AML-193 (cell line): ENCODE measurements at places on chromosomes 5 and 9.

- DNase-seq = no peak
Observed at GRCh38 chr5:55997742-55998351, 3.1 kb upstream of the IL6ST start.

- no peak for DNase-seq
Observed at GRCh38 chr9:19286634-19287188, 56.2 kb downstream of the DENND4C start.

DNA sequence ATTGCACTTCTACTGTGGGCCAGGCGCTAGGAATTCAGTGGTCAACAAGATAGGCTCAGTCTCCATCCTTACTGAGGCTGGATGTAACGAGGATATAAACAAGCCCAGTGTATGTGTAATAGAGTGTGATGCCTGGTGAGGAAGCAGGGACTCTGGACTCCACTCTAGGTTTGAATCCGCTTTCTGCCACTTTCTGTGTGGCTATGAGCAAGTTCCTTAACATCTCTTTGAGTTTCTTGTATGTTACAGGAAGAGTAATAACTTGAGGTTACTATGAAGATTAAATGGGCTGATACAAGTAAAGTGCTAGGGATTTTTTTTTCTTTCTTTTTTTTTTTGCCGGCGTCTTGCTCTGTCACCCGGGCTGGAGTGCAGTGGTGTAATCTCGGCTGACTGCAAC is 12.4 kb downstream of the DOCK2 start:
- DNase-seq = no peak

GRCh38 chr5:40507095-40507494 is 172.6 kb upstream of the PTGER4 start:
- peak; percentile 16 for DNase-seq

- no peak for DNase-seq
Observed at GRCh38 chr9:125861405-125862058, 114.4 kb downstream of the PBX3 start.

GRCh38 chr9:129720181-129720864 is 32.5 kb downstream of the PTGES start:
- no peak for DNase-seq

GRCh38 chr9:124617477-124618141 is 110.4 kb upstream of the NR5A1 start:
- DNase-seq = peak; percentile 67

- DNase-seq = no peak
Observed at GRCh38 chr5:153340738-153341137, 149.7 kb upstream of the GRIA1 start.

GRCh38 chr9:4615251-4615650 is 46.8 kb upstream of the PLPP6 start:
- DNase-seq = no peak

- DNase-seq = no peak
Observed at GRCh38 chr5:134449167-134449566, 37.5 kb upstream of the CDKN2AIPNL start.

GRCh38 chr9:117957267-117957666 is 253.1 kb downstream of the TLR4 start:
- DNase-seq = no peak

GRCh38 chr9:134178768-134179551 is 14.6 kb upstream of the RNU6ATAC start:
- DNase-seq = no peak

DNA sequence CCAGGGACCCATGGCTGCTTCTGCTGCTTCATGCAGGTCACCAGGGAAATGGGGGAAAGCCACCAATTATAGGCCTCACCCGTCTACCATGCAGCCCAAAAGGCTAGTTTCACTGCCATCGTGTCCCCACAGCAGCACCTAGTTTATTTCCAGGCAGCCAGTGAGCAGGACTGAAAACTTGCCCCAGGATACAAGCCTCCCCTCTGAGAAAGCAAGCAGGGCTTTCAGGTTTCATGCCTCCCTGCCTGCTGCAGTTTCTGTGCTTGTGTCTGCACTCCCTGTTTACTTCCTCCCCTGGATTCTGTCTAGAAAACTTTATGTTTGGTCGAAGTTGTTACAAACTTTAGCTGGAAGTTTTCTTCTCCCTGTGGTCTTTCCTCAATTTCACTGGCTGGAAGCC is 319.1 kb downstream of the ANXA1 start:
- DNase-seq = no peak

- DNase-seq = no peak
Observed at GRCh38 chr5:87156631-87157030, 111.1 kb upstream of the RASA1 start.

- DNase-seq = no peak
Observed at GRCh38 chr5:56350597-56351170, 117.6 kb upstream of the ANKRD55 start.

GRCh38 chr9:72294936-72295335 is 70.1 kb downstream of the ZFAND5 start:
- DNase-seq = no peak

DNA sequence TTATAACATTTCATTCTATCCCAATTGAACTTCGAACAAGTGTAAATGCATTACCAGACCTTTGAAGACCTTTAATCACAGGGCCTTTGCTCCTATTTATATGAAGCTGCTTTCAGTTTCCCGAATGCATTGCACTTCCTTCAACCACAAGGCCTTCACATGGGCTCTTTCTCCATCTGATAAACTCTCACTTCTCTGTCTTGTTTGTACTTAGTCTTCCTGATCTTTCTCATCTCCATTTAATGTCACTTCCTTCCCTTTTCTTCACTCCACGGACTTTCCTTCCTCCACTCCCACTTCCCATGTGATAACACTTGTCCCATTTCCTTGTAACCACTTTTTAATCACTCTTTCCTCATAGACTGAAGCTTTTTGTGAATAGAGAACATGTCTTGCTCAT is 74.3 kb upstream of the TNC start:
- no peak for DNase-seq

DNA sequence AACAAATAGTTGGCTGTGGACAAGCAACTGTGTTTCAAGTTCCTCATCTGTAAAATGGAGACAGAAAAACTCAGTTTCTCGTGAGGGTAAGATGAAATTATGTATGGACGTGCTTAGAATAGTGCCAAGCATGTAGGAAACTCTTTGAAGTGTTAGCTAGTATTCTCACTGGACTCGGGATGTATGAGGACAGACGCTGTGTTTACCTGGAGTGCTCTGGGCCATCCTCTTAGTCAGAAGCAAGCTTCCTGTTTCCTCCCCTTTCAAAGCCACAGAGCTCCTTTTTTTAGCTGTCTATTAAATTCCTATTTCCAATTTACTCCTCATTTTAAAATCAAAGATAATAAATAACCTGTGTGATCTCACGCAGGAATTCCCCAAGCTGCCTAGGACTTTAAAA is 23.8 kb upstream of the IQGAP2 start:
- peak; percentile 13 for DNase-seq

- peak; percentile 64 for DNase-seq
Observed at GRCh38 chr5:69364414-69364813, 4.9 kb downstream of the AK6 start.

DNA sequence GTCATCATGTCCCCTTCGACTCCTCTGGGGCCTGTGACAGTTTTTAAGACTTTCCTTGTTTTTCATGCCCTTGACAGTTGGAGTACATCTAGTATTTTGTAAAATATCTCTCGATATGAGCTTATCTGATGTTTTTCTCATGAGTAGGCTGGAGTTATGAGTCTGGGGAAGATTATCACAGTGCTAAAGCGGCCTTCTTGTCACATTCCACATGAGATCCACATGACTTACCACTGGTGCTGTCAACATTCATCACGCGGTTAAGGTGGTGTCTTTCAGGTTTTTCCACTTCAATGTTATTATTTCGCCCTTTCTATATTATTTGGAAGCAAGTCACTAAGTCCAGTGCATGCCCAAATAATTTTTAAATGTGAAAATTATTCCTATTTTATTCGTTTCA is 17.1 kb upstream of the CAST start:
- DNase-seq = no peak

DNA sequence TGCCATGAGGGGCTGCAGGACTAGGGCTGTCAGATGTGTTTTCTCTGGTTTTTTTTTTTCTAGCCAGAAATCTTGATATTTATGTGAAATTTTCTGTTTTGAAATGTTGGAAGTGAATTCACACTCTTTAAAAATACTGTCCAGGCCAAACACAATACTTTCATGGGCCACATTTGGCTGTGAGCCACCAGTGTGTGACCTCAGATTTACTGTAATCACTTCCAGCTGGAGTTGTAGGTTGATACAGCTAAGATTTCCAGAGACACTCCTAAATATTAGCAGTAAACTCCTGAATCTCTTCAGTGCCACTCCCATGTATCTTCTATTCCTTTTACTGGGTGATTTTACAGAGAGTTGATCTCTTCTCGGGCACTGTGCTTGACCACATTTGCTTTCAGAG is 92.2 kb upstream of the CKMT2 start:
- DNase-seq = no peak

- no peak for DNase-seq
Observed at GRCh38 chr5:73437101-73437776, 11.3 kb downstream of the FOXD1 start.

GRCh38 chr5:97182571-97183099 is 412 bp downstream of the RIOK2 start:
- no peak for DNase-seq
